ENCODE measurements at places on chromosomes 4 and X. TPM values are rescaled to one million over a fixed set of nuclear protein-coding genes. Genes with fewer than 3 reads are reported as not detected.

Gene POLN
- total RNA-seq, result 2.4 TPM

Gene PACRGL
- 20.7 TPM for total RNA-seq

Gene HTN3
- not detected for total RNA-seq

Gene FAM241A
- 1.9 TPM for total RNA-seq

Gene SERTM2
- not detected for total RNA-seq

Gene CENPVL2
- total RNA-seq, result not detected

Gene DRP2
- total RNA-seq, result under 0.01 TPM

Data from tracheal epithelial cell (primary cell).